Brain microvascular endothelial cell (primary cell): ENCODE measurements at places on chromosomes 5 and 9.

DNA sequence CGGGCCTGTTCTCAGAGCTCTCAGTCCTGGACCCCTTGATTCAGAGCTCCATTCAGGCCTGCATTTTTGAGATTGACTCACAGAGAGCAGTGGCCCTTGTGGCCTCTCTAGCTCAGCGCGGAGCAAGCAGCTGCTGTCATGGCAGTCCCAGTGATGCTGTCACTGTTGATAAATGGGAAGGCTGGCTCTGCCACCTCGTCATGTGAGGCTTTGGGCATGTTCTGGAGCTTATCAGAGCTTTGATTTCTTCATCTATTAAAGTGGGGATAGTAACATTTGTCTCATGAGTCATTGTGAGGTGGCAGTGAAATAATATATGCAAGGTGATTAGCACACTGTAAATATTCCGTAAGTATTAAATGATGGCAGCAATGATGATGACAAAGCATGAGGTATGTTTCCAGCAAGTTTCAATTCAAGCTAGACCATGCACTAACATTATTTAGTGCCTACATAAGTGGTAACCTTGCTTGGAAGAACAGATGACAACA, 126.4 kb upstream of the CXCL14 start:
- no peak for DNase-seq

- peak; percentile 40 for DNase-seq
Observed at GRCh38 chr5:71828291-71829040, 109.4 kb downstream of the CARTPT start.

DNA sequence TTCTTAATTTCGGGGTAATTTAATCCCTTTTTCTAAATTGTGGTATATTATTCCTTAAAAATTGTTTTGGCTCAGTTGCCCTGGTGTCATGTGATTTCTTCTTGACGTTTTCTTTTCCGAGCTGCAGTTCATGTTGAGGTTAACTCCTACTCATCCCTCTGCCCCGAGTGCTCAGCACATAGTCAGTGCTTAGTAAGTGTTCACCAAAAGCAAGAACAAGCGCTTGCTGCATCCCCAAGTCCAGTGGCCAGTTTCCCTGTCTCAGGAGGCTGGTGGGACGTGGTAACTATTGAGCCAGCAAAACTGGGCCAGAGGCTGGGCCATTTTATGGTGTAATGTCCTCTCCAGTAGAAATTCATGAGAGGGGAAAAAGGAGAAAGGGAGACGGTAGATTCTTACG, 23.3 kb downstream of the TRIO start:
- no peak for DNase-seq

DNA sequence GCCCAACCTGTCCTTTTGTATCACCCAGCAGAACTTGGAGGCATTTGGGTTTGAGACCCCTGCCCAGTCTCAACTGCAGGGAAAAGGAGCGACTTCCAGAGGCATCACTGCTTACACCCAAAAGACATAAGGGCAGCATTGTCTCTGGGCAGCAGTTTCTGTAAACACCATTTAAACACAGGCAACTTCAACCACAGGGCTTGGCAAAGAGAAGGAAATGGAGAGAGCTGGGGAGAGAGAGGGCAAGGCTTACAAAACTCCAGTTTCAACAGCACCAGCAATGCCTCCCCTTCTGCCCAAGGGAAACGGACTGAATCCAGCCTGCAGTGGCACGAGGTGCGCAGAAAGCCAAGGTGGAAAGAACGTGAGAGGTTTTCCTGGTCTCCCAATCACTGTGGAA, 147.6 kb downstream of the ROR2 start:
- DNase-seq: no peak

- no peak for DNase-seq
Observed at GRCh38 chr9:89467278-89467625, 30.7 kb downstream of the SEMA4D start.

DNA sequence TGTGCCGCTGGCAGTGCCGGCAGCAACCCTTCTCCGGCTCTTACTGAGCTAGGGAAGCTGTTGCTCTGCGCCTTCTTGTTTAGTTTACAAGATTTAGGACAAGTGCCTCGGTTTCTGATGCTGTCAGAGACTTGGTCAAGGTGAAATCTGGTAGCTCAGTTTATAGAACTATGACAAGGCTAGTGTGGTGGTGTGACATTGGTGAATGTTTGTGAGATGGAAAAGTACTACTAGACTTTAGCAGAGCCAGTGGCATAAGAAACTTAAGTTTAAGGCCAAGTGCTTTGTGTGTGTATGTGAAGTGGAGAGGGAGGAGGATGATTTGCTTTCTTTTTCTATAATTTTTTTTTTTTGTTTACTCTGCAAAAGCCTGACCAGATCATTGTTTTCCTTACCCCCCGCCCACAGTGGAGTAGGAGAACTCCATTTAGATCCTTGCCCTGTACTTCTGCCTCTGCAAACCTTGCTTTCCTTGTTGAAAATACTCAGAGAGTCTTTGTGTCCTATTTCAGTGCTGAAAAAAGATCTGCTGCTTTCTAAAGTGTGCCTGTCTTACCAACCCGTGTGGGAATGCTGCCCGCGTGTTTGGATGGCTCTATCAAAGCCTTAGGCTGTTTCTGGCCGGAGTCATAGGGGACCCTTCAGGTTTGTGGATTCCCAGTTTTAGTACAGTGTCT, 75.9 kb downstream of the TRIO start:
- DNase-seq: no peak

GRCh38 chr5:62732677-62733121, 154.1 kb downstream of the LRRC70 start:
- DNase-seq: no peak

GRCh38 chr9:84694248-84694647, 24.7 kb downstream of the NTRK2 start:
- DNase-seq: no peak

DNA sequence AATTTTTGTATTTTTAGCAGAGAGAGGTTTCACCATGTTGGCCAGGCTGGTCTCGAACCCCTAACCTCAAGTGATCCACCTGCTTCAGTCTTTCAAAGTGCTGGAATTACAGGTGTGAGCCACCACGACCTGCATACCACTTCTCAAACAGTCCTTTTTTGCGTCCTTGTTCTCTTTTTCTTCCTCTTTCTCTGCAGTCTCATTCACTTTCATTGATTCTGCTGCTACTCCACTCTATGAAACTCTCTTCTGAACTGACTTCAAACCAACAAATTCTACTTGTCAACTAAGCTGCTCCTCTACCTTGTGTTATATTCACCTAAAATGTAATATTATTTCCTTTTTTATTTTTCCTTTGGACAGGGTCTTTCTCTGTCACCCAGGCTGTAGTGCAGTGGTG, 7.9 kb downstream of the NSD1 start:
- DNase-seq: no peak

DNA sequence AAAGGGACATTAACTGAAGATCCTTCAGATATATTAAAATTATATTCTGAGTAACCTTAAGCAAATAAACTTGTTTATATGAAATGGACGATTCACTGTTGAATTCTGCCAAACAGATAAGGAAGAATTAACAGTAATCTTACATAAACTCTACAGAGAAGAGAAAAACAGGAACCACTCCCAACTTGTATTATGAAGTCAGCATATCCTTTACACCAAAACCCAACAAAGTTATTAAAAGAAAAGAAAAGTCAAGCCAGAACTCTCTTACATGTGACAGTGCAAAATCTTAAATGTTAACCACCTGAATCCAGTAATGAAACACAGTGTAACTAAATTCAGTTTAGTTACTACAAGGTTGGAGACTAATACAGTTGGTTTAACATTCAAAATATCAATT, 185.8 kb downstream of the DEPDC1B start:
- DNase-seq: no peak

GRCh38 chr9:134136118-134136995, 475 bp downstream of the WDR5 start:
- DNase-seq: no peak

DNA sequence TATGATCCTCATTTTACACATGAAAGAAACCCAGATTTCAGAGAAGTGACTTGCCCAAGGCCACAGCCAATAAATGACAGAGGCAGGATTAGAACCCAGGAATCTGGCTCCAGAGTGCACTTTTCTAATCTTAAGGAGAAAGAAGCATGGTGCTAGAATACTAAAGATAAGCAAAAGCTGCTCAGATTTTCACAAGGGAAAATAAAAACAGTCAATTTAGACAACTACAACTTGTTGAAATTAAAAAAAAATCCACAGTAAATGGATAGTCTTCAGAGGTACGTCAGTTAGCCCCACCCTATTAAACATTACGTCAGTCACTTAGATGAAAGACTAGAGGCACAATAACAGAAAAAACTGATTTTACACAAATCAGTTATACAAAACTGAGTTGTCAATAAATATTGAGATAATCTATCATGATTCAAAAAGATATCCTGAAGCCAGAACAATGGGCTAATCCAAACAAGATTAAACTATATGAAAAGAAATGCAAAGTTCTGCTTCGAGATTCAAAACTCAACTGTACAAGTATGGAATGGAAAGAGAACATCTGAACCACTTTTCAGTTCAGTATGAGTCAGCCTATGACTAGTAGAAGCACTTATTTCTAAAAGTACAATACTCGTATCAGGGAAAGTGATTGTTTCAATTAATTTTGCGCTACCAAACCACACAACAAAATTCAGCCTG, 9.3 kb downstream of the TMEM245 start:
- peak; percentile 27 for DNase-seq

GRCh38 chr9:68505681-68506409, 34.8 kb downstream of the TMEM252 start:
- DNase-seq: no peak

DNA sequence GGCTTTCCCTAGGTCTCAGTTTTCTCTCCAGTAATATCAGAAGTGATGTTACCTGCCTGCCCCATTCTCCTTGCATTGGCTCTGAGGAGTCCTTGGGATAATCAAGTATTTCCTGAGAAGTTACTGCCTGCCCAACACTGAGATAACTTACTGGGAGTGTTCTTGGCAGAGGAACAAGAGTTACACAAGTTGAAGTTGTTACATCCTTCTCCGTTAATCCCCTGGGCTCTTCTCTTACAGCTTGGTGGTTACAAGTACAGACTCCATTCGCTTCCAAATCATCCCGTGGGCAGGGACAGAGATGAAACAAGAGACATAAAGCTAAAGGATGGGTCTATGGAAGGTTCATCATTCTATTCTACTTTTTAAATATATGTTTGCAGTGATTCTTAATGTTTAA, 74.1 kb upstream of the SAP30L start:
- DNase-seq: peak; percentile 77

DNA sequence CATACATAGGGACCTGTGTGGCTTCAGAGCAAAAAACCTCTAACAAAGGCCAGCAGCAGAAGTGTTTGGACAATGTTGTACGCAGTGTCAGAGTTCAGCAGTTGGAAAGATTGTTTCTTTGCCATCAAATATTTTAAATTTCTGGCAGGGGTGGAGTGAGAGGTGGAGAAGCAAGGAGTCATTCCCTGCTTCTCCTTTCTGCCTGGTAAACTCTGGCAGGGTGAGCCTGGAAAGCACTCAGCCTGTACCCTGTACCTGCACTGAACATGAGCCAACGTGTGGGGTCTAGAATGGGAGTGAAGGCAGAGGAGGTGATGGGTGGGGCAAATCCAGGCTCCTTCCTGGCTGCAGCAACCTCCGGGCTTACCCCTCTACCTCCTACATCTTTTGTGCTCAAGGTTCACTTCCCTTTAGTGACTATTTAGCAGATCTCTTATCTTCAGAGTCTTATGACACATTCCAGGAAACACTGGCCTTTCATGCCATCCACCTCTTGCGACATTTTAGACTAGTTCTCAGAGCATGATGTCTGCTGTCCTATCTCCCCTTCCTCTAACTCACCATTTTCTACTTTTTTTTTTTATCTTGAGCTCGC, 445.0 kb upstream of the PIK3R1 start:
- DNase-seq: no peak

- DNase-seq: no peak
Observed at GRCh38 chr5:14269395-14269794, 126.3 kb downstream of the TRIO start.

DNA sequence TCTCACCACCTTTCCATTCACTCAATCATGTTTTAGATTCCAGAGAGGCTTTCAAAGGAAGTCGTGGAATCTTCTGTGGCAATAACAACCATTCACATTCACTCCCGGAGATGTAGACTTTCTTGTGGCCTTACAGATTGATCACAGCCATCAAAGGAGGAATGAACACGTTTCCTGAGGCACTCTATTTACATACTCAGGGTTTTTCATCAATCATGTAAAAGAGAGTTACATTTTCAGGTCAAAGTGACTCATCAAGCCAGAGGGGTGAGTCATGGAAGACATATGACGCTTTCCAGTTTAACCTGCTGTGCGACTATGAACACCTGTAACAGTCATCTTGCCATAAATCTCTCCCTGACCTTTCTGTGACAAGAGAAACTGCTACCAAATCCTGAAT, 39.3 kb upstream of the RAD23B start:
- DNase-seq: peak; percentile 59

- peak; percentile 60 for DNase-seq
Observed at GRCh38 chr9:83986765-83987401, 6.3 kb downstream of the RMI1 start.

DNA sequence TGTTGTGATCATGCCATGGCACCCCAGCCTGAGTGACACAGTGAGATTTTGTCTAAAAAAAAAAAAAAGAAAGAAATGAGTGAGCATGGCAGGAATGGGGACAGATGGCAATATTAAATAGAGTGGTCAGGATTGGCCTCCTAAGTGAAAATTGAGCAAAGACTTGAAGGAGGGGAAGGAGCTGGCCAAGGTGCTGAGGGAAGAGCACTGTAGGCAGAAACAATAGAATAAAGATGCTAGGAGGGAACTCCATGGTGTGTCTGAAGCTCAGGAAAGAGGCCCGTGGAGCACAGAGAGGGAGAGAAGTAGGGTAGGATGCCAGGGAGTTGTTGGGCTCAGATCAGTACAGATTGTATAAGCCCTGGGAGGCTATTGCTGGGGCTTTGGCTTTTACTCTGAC, 64.4 kb upstream of the PCAT7 start:
- DNase-seq: peak; percentile 13

DNA sequence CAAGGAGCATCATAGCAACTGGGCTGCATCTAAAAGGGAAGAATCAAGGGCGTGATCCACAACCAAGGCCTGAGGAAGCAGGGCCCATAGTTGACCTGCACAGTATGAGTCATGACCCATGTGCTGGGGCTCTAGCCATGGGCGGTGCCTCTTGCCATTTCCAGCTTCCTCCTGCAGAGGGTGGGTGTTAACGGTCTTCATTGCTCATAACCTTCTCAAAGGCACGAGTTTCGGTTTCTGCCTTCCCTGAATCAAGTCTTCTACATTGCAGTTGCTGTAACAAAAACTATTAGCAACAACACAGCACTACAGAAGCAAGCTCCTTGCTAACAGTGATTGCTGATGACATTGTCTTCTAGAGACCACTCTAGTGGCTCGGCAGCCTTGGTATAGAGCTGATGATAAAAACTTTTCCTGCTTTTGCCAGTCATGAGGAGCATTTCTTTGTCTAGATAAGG, 66.9 kb downstream of the CTSL start:
- peak; percentile 65 for DNase-seq
